Thymus (tissue), 14 donors: ENCODE measurements at places on chromosomes 4 and X. TPM values are rescaled to one million over a fixed set of nuclear protein-coding genes. Genes with fewer than 3 reads are reported as not detected.

DNA sequence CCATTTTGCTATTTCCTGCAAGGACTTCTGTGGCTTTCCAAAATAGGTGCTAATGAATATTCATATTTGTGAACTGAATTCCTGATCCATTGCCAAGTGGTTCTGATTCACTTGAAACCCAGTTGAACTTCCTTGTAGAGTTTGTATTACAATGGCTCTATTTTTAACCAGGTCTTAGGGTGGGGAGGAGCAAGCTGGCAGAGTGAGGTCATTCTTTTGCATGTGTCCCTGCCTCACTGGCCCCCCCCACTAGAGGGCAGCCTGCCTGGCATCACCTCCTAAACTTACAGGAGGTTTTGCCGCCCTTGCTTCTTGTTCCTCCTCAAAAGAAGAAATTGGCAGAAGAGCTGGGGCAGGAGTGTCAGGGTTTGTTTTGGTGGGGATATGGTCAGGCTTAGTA is 10.5 kb downstream of the PTTG2 start:
- no peaks in the 10 kb centered on the region for H3K36me3 ChIP-seq
- DNase-seq: no peak
- H3K27me3 ChIP-seq: no peaks in the 10 kb centered on the region

GRCh38 chrX:153708415-153708814 is 15.8 kb downstream of the BCAP31 start:
- no peak overlapping the region for H3K4me3 ChIP-seq
- H3K27ac ChIP-seq: no peak overlapping the region
- H3K4me1 ChIP-seq: no peaks in the 10 kb centered on the region
- no peak for DNase-seq

GRCh38 chr4:76781698-76782595 is 116.0 kb downstream of the SOWAHB start:
- no peaks in the 10 kb centered on the region for H3K4me1 ChIP-seq
- no peaks in the 10 kb centered on the region for H3K36me3 ChIP-seq
- no peak overlapping the region for H3K4me3 ChIP-seq
- no peak overlapping the region for H3K27ac ChIP-seq

The GPRASP1 gene
- total RNA-seq: 4.3 TPM

- H3K27me3 ChIP-seq: peaks cover 4% of the 10 kb centered on the region
- no peaks in the 10 kb centered on the region for H3K36me3 ChIP-seq
- H3K27ac ChIP-seq: no peak overlapping the region
- no peak overlapping the region for H3K4me3 ChIP-seq
- no peak for DNase-seq
- peaks cover 10% of the 10 kb centered on the region for H3K4me1 ChIP-seq
Measured at GRCh38 chr4:80185787-80186548, 11.3 kb upstream of the PRDM8 start.

The AVPR2 gene
- 0.24 TPM for total RNA-seq

The ZNF157 gene
- total RNA-seq: 0.57 TPM

GRCh38 chr4:179486570-179487335 is 2044.5 kb upstream of the AGA start:
- DNase-seq: no peak
- no peak overlapping the region for H3K4me3 ChIP-seq
- no peaks in the 10 kb centered on the region for H3K27me3 ChIP-seq

- H3K27ac ChIP-seq: no peak overlapping the region
- H3K4me3 ChIP-seq: no peak overlapping the region
- no peaks in the 10 kb centered on the region for H3K27me3 ChIP-seq
- H3K4me1 ChIP-seq: no peaks in the 10 kb centered on the region
- DNase-seq: no peak
Measured at GRCh38 chr4:170110285-170110672, 20.5 kb upstream of the AADAT start.

The FHDC1 gene
- total RNA-seq: 0.33 TPM

- no peaks in the 10 kb centered on the region for H3K4me1 ChIP-seq
- DNase-seq: no peak
- H3K27ac ChIP-seq: no peak overlapping the region
- no peak overlapping the region for H3K4me3 ChIP-seq
Measured at GRCh38 chr4:174855050-174855449, 26.0 kb upstream of the GLRA3 start.

DNA sequence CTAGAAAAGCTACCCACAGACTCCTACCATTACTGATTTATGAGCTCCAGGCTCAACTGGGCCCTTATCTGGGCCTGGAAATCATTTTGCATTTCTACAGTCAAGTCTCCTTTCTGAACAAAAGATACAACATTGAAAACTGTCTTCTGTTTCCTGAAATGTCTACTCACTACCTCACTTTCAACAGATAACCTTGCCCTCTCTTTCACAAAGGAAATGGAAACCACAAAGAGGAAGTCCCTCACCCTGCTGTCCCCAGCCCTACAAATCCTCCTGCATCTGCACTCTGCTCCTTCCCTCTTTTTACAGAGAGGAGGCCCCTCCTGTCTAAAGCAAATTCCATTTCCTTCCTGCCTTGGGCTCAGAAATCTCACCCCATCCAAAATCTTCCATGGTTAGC is 24.8 kb upstream of the CYBB start:
- H3K4me3 ChIP-seq: no peak overlapping the region
- no peak for DNase-seq
- peak overlapping the region; percentile 85 for H3K27ac ChIP-seq
